Stimulated activated CD8-positive, alpha-beta memory T cell treated with anti-CD3 and anti-CD28 coated beads, Interleukin-7, amount 100 ng/mL, for 1 hour (primary cell): ENCODE measurements at places on chromosomes 5 and 9.

DNA sequence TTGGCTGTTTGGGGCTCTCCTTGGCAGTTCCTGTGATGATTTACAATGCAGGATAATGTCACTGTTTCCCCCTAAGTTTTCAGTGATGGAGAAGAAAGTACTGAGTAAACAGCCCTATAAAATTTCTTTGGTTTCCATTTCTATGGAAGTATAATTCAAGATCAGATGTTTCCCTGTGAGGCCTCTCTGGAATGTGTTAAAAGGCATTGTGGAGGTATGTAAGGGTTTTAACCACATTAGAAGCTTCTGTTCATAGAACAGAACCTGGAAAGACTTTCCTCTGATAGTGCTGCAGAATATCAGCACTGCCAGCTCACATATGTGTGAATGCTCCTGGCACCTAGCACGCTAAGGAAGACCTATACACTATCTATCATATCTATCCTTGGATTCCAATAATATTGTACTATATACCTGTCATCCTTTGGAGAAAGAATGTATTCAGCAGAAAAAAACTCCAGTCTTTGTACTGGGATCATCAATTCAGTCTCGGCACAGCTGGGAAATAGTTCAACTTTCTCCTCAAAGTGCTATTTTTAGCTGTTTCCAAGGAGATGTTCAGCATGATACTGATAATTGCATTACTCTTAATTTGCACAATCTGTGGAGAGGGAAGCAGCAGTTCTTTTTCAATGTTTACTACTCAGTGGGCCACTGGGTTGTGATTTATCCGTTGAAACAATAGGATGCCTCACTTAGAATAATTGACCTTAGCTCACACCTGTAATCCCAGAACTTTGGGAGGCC, 21.9 kb downstream of the TTC1 start:
- DNase-seq: no peak

DNA sequence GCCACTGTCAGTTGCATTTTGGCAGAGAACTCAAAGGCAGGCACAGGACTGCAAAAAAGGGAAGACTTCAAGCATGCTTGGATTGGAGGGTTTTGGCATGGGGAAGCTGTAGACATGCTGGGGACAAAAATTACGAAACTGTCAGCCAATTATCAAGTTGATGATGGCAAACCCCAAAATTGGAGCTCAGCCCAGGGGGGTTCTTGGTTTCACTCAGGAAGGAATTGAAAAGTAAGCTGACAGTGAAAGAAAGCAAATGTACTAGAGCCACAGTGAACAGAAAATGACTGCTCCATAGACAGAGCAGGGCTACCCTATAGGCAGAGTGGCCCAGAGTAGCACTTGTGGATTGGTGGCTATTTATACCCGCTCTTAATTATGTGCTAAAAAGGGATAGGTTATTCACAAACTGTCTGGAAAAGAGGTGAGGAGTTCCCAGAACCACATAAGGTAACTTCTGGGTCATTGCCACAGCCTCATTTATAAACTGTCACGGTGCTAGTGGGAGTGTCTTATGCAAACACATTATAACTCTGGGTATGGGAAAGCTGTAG, 14.6 kb upstream of the CFAP95 start:
- no peak for DNase-seq

DNA sequence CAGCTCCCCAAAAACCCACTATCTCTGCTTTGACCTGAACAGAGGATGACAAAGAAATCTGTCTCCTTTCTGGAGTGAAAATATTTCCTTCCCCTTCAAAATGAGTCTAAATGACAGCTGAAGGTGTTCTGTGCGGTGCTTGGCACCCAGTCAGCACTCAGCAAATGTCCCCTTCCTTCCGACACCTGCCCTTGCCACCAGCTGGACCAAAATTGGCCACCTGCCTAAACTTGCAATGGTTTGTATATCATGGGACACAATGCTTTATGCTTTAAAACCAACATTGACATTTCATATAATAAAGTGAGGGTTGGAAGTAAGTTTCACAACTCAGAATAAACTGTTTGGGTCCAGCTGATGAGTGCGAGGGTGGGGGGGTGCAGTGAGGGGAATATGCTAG, 7.5 kb upstream of the TTC1 start:
- DNase-seq: no peak

GRCh38 chr9:35414889-35415288, 75.0 kb upstream of the RUSC2 start:
- no peak for DNase-seq

DNA sequence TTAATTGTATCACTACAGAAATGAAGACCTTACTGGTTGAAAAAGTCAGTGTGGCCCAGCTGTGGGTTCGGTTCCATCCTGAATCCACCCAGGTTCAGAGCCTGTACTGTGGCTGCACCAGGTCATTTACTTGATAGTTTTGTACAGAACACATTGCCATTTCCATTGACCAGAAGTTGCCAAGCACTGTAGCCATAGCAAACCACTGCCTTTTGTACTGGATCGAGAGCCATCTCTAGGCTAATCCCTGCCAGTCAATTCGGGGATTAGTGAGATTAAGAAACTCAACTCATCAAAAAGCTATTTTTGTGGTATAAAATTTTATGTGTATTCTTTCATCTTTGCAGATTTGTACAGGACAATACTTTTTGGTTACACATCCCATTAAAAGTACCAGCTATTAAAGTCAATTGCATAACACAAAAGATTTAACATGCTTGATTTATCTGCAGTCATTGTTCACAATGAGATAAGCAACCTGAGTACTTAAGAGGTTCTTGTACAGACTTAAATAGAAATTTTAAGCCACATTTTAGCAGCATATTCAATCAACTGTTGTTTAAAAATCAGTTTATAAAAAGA, 108.5 kb upstream of the OTULINL start:
- DNase-seq: no peak
